ENCODE measurements at places on chromosomes 11 and 22.
A peak's percentile ranks its signal among the peaks of the same experiment; 100 is the strongest.

- DNase-seq = no peak
These were observed 21.4 kb downstream of the TPBGL start for GRCh38 chr11:75261902-75262361.

- DNase-seq = peak; percentile 27
These were observed 6.4 kb upstream of the IFITM3 start for GRCh38 chr11:326842-327580.

DNA sequence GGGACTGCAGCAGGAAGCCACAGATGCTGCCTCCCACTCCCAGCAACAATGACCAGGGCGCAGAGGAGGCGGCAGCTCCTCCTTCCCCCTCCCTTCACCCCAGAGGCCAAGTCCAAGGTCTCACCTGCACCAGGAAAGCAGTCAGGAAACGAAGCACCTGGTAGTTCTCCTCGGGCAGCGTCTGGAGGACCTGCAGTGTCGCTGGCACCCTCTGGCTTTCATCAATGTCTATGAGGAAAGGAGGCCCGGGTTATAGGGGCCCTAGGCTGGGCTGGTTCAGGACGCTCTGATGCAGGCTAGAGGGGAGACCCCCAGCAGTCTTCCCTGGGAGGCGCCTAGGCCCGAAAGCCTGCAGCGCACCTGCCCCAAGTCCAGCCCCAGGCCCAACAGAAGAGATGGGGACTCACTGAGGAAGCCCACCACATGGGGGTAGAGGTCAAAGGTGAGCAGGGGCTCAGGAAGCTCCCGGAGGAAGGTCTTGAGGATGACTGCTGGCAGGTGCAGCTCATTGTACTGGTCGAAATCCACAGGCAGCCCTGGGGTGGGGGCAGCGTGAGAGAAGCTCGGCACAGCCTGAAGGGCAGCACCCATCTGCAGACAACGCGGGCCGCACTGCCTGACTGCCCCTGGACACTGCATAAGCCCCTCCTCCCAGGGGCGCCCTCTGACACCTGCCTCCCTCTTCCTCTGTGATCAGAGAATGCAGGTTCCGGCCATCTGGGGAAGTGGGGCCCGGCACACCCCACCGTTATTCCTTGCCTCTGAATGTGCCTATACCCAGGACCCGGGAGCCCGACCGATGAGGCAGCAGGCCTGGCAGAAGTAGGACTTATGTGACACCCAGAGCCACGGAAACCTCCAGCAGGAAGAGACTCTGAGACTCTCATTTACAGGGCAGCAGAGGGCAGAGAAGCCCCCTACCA is 20.9 kb downstream of the ARHGAP1 start:
- no peak for DNase-seq

- DNase-seq = no peak
These were observed 51.5 kb upstream of the ZBED5 start for GRCh38 chr11:10909141-10909883.

DNA sequence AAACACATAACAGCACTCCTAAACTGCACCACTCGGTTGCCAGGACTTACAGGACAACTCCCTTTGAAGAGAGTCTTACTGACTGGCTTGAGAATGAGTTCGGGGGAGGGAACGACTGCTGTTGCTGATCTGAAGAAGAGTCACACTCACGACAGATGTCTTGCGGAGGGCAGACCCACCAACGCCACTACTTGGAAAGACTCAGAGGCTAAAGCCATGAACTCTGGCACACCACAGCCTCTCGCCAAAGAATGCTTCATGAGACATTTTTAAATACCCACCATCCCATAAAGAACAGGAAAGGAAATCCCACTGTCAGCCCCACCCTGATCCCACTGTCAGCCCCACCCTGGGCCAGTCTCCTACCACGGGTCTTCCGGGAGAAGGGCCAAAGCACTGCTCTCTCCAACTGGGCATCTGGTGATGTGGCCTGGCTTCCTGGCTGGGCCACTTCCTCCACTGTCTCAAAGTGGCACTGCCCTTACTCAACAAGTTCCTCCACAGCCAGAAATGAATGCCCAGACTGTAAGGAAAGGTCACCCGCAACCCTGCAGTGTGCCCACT is 73.6 kb downstream of the MICAL3 start:
- DNase-seq = no peak

GRCh38 chr11:1342946-1343345 is 33.5 kb upstream of the TOLLIP start:
- no peak for DNase-seq

DNA sequence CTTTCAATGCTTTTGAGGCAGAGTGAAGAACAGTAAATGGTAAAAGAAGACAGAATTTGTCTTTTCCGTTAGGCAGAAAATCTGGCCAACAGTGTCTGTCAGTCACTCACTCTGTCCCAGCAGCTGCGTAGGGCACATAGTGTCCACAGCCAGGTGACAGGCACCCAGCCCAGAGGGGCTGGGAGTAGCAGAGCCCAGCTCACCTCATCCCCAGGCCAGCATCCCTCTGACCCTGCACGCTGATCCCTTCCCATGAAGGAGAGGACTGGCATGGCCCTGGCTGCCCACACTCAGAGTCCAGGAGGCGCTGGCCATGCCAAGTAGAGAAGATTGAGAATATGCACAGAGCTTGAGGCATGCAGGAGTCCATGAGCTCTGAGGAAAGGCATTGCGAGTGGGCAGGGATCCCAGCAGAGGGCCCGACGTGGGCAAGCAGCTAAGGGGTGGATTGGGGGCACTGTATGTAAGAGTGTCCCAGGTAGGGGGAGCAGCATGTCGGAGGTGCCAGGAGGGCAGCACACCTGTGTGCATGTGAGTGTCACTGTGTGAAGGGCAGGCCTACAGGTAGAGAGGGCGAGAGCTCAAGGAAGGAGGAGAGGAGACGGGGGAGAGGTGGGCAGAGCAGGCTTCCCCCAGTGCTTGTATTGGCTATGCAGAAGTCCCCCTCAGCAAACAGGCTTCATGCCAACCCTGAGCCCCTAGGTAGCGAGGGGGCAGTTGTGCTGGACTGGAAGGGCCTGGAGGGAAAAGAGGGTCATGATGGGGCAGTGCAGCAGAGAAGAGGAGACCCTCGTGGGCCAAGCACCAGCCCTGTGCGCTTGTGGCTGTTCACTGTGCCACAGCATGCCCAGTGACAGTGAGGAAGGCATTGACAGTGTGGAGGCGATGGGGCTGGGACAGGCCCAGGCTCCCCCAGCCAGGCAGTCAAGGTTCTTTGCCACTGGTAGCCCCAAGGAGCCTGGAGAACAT is 133.8 kb downstream of the OSBP2 start:
- no peak for DNase-seq

DNA sequence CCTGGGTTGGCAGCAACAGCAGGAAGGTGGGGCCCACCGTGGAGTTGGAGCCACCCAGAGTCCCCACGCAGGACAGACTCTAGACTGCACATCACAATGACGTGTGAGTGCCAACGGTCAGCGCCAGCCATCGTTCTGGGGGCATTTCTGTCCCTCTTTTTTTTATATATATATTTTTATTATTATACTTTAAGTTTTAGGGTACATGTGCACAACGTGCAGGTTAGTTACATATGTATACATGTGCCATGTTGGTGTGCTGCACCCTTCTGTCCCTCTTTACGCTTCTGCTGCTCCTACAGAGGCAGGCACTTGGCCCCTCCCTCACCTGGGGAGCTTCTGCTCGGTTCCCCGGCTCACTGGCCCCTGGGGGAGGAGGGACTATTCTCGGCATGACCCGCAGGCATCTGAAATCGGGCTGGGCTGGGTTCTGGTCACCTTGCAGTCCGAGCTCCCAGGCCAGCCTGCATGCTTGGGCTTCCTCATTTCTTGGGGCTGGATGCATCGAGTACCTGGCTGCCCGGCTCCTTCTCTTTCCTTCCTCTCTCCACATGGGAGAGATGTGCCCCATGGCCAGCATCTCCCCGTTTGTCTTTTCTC is 787.4 kb downstream of the TBC1D22A start:
- DNase-seq = no peak

GRCh38 chr11:60852117-60852981 is 3.4 kb downstream of the PTGDR2 start:
- no peak for DNase-seq

DNA sequence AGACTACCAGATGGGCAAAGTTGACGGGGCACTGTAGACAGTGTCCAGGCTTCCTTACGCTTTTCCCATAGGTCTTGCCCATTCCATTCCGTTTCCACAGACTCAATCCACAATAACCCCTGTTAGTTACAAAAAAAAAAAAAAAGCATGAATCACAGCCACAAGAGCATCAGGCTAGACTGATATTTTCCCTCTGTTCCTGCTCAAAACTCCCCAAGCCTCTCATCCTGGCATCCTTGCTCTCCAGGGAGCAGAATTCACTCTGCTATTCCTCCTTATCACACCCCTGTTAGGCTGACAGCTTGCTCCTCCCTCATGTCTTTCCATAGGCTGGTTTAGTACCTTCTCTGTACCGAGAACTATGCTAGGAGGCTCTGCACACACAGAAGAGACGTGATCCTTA is 42.2 kb downstream of the TMEM123 start:
- no peak for DNase-seq

GRCh38 chr22:25237503-25237902 is 18.1 kb downstream of the CRYBB2 start:
- no peak for DNase-seq

Measured in activated CD4-positive, alpha-beta T cell treated with anti-CD3 and anti-CD28 coated beads, Interleukin-2, amount 50 U/mL, for 4 hours (primary cell).